ENCODE measurements at places on chromosomes 5 and 9. TPM values are rescaled to one million over a fixed set of nuclear protein-coding genes. Genes with fewer than 3 reads are reported as not detected.

GRCh38 chr5:120151825-120152224, 312.3 kb upstream of the PRR16 start:
- DNase-seq: no peak

- no peak for DNase-seq
Observed at GRCh38 chr9:124008303-124008693, 3.3 kb upstream of the LHX2 start.

- DNase-seq: no peak
Observed at GRCh38 chr9:6502399-6502798, 89.4 kb downstream of the UHRF2 start.

DNA sequence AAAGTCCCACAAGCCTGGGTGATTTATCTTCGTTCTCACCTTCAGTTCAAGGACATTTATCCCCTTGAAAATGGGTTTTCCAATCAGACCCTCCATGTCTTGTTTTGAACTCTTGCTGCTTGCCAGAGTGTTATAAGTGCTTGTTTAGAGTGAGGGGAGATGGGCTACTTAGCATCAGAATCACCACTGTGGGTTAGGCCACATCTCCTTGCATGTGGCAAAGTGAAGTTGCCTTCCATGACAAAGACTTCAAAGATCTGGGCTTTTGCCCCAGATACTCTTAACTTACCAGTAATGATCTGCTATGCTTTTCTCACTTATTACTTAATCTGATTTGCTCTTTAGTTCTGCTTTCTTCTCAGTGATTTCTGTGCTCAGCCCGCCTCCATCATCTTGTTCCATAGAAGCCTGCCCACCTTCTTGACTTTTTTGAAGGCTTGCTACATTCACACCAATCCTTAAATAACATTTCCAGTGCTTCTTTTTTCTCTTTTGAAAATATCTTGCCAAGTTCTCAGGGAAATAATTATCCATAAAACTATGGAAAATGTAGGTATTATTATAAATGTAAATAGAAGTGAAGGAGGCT, 39.0 kb downstream of the GPR21 start:
- DNase-seq: no peak

DNA sequence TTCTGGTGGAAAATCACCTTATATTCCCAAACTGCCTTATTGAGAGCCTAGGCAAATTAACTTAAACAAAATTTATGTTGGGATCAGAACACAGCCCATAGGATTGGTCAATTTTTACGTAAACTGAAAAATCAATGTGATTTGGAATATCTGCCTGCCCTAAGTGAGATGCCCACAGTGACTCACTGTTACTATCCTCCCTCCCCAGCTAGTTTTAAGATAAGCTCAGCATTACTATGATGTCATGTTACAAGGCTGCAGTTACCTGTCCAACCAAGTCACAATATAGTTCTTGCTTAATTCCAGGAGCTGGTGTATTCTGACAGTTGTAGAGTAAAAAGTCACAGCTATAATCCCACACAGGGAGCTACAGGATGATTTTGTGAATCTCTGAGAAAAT, 23.1 kb downstream of the SKP1 start:
- DNase-seq: no peak

DNA sequence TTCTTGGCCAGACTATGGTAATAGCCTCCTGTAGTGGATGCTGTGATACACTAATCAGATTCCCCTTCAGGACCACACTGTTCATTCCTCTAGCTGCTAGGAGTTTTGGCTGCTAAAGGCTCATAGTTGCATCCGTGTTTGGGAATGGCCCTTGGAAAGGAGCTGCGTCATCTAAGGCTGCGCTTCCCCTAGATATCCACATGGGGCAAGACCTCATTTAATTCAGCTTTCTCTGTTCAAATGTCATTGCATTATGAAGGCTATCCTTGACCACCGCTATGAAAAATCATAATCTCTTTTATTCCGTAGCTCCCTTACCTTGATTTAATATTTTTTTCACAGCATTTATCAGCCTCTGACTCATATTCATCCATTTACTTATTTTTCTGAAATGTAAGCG, 258.3 kb upstream of the NR4A3 start:
- no peak for DNase-seq

DNA sequence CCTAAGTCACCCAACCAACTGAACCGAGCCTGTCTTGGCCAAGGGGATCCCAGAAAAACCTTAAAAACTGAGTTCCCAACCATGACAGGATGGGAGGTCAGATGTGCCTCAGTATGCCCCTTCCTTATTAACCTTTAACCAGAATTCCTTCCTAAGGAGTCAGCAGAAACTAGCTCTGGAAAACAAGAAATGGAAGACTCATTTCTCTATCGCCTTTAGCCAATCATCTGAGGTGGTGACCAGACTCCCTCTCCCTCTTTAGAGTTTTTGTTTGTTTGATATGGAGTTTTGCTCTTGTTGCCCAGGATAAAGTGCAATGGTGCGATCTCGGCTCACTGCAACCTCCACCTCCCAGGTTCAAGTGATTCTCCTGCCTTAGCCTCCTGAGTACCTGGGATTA, 37.5 kb downstream of the SLC28A3 start:
- DNase-seq: no peak

DNA sequence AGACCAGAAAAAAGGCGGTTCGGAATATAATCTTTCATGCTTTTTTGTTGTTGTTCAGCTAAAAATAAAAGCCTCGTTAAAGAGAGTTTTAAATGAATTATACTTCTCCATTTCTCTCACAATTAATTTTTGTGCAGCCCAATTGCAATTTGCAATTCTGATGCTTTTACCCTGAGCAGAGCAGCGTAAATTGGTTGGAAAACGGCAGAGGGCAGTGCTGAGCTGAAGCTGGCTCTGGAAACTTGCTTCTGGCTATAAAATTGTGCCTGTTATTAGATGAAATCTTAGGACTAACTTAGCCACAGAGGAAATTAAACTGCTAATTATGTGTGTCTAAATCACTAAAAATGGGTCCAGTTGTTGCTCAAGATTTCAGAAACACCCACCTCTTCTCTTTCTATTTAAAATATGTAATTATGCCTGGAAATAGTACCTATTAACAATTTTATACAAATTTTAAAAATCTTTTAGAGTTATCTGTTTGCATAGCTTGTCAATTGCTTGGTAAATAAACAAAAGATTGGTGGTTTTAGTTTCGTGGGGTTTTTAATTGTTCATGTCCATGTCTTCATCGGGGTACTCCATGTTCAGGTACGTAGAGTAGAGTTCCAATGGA, 441.8 kb upstream of the TLE4 start:
- peak; percentile 81 for DNase-seq

GRCh38 chr5:41787265-41787664, 83.0 kb downstream of the OXCT1 start:
- DNase-seq: no peak

DNA sequence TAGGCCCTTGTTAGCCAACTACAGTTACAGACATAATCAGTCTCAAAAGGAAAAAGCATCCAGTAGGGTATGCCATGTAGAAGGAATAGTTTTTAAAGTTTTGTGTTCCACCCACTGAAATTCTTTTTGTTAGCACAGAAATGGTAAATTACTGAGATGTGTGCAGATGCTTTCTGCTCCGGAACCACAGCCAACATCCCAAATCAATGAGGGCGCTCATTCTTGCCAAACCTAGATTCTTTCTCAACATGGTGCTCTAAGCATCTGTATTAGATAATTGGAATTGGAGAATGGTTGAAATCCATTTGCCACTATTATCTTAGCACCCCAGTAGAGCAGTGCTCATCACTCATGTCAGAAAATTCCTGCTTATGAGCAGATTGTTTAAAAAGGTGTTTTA, 127.8 kb downstream of the SEC61B start:
- no peak for DNase-seq

GRCh38 chr5:1345876-1346626, 1.2 kb upstream of the CLPTM1L start:
- DNase-seq: no peak

GRCh38 chr5:142825378-142826089, 55.4 kb downstream of the ARHGAP26 start:
- no peak for DNase-seq

DNA sequence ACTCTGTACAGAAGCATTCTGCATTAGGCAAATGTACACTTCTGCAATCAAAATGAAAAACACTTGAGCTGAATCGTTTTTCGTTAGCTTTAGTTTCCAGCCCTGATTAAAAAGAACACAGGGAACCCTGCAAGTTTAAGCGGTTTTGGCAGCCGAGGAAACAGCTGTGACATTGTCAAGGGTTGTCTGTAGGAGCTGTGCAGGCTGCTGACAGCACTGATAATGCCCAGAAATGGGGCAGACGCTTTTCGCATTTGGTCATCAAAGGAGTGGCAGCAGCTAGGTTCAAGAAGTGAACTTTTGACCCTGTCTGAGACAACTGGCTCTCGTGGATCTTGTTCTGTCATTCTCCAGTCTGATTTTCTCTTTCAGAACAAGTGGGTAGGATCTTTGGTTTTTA, 165.6 kb upstream of the CCDC152 start:
- DNase-seq: no peak

- DNase-seq: no peak
Observed at GRCh38 chr5:147225938-147226337, 8.9 kb upstream of the STK32A start.

DNA sequence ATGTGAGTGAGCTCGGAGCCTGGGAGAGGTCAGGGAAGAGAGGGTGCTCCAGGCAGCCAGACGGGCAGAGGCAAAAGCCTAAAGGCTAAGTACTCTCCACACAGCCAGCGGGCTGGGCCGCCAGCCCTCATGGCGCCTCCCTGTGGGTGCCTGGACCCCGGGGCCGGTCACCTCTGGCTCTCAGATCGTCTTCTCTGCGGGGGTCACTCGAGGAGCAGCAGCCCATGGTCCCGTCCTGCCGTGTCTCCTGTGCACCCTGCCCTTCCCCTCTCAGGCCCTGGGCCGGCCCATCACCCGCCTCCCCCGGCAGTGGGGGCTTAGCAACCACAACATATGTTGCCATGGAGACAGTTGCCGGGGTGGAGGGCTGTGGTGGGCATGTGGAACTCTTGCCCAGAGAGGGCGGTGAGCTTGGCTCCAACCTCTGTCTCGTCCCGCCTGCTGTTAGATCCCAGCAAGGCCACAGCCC, 4.2 kb downstream of the AK1 start:
- no peak for DNase-seq

DNA sequence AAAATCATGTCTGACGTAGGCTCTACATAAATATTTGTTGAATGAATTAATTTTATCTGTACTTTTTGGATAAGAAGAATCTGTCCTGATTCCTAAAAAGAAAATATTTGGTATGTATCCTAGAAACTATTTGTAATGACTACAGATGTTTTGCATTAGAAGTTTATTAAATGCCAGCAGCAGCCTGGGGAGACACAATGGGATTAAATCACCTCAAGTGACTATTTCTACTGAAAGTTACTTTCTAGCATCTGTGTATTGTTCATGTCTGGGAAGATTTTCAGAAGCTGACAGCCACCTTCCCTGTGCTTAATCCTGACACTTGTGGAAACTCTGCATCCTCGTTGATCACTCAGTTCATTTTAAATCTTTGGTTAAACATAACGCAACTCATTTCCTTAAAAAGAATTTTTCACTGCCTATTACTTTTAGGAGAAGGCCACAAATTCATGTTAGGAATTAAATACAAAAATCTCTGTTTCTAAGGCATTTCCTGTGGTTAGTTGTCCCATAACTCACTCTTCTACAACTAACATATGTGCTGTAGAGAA, 209.3 kb upstream of the PPP1R2B start:
- DNase-seq: no peak

The RASGEF1C gene
- 0.24 TPM for total RNA-seq

The PCDHB6 gene
- 0.95 TPM for total RNA-seq

The IFNB1 gene
- total RNA-seq: not detected

The ECM2 gene
- total RNA-seq: 27.6 TPM

The SPATA31E1 gene
- not detected for total RNA-seq

The PLPPR1 gene
- not detected for total RNA-seq

The CATSPER3 gene
- 0.43 TPM for total RNA-seq

The C9orf57 gene
- not detected for total RNA-seq

The IFNA2 gene
- total RNA-seq: not detected

The NUTM2G gene
- not detected for total RNA-seq

The IFNA13 gene
- total RNA-seq: not detected

The LHFPL2 gene
- total RNA-seq: 34.9 TPM

Data from posterior vena cava (tissue), 2 donors.